Stimulated activated memory B cell treated with anti-CD40 and anti-IgM and Interleukin-4, amounts not matched to agents 10 μg/mL and 1 μg/mL and 100 μg/mL, for 72 hours (primary cell): ENCODE measurements at places on chromosomes 6 and 20.

DNA sequence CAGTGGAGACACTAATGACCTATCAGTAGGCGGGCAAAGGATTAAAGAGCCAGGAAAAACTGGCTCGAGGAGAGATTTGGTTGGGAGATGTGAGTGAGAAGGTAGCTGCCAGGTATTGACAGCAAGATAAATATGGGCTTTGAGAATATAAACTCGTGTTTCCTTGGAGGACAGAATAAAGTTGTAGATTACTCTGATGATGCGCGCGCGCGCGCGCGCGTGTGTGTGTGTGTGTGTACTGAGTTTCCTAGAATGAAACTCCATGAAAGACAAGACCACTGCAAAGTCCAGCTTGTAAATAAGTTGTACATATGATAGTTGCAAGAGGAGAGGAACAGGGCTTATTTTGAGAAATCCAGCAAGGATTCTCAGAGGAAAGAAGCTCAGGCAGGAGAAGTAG lies 13.3 kb upstream of the TREM2 start:
- ATAC-seq = no peak

DNA sequence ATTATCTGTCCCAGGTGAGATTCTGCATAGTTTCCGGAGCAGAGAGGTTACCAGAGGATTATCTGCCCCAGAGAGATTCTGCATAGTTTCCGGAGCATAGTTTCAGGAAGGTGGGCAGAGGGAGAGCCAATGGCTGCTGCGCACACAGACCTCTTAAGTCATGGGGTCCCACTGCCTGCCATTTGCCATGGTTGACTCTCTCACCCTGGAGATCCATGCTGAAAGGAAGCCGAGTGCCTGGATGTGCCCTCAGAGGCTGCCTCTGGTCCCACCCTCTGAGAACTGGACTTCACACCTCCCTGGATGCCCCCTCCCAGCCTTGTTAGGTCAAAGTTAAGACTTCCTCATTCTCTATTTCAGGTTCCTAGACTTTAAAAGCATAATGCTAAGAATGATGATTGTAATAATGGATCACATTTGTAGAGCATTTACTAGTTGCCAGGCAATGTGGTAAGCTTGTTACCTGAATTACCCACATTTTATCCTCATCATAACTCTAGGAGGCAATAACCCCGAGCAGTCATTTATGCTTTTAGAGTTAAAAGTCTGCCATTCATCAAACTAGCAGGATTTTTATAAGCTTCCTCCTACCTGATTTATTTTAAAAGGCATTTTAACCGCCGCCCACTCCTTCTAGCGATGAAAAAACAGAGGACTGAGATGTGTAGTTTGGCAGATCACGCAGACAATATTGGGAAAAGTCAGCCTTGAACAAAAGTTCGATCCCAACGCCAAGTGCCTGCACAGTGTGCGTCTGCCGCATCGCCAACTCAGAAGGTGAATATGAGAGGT lies 11.9 kb downstream of the SERPINB9 start:
- ATAC-seq = no peak

GRCh38 chr6:138601128-138601527 lies 101.8 kb upstream of the NHSL1 start:
- no peak for ATAC-seq

DNA sequence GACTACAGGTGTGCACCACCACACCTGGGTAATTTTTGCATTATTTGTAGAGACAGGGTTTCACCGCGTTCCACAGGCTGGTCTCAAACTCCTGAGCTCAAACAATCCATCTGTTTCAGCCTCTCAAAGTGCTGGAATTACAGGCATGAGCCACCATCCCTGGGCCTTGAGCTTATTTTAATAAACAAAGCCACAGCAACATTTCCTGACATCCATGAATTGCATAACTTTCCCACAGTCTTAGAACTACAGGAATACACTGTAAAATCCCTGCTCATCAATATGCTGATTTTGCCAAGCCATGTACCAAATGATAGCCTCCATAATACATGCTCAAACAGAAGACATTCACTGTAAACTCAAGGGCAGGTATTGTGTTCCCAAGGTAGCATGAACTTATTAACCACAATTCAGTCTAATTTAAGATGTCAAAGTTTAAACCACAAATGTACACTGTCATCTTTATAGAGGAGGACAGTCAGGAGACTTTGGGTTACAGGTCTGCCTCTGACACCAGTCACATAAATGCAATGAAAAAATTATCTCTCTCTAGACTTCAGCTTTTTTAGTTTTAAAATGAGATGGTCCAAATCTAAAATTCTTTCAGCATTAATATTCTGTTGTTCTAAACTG lies 40.0 kb downstream of the NUDT3 start:
- ATAC-seq = no peak

GRCh38 chr20:44908987-44909871 lies 631 bp upstream of the PABPC1L start:
- no peak for ATAC-seq

DNA sequence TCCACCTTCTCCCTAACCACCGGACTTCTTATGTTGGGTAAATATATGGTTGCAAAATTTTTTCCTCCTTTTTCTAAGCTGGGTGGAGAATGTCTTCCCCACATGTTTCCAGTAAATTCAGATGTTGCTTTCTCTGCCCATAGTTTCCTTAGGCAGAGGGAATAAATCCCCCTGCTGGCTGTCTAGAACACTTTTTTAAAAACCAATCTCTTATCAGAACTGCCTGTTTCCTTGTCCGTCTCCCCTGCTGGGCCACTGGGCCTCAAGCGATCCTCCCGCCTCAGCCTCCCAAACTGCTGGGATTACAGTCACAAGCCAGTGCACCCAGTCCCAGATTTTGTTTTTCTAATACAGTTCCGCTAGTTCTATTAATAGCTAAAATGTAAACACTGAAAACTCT lies 9.9 kb upstream of the WFDC2 start:
- ATAC-seq = no peak

DNA sequence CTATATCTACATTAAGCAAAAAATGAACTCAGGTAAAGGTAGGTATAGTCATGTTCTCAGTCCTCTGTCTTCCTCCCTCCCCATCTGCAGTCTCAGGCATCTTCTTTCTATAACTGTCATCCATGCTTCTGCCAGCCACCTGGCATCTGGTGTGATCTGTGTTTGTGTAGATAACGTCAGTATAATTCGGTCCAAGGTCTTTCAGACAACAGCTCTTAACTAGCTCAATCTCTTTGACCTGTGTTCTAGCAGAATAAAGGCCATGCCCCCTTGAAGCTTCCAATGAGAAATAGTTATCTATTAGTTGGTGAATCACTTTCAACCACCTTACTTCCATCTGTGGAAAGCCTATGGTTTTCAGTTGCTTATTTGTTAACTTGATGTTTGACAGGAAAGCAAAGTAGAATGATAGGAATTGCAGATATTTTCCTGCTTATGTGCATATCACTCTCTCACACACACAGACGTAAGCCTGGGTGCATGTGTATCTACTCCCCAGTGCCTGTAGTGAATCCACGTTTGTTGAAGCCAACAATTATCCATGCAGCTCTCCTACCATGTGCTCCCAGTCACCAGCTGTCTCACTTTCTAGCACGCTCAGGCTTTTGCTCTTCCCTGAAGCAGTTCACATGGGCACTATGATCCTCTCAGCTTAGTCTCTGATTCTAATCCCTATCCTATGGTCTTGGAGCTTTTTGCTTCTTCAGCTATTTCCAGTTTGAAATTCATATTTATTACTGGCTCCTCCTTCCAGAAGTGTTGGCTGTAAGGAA lies 433.7 kb upstream of the MANEA start:
- ATAC-seq = no peak

- no peak for ATAC-seq
Measured at GRCh38 chr6:68639826-68640490, 4.9 kb downstream of the ADGRB3 start.

- no peak for ATAC-seq
Measured at GRCh38 chr6:125954735-125955339, 1.7 kb upstream of the HINT3 start.

- ATAC-seq = no peak
Measured at GRCh38 chr6:28607990-28608389, 82.3 kb downstream of the GPX5 start.

DNA sequence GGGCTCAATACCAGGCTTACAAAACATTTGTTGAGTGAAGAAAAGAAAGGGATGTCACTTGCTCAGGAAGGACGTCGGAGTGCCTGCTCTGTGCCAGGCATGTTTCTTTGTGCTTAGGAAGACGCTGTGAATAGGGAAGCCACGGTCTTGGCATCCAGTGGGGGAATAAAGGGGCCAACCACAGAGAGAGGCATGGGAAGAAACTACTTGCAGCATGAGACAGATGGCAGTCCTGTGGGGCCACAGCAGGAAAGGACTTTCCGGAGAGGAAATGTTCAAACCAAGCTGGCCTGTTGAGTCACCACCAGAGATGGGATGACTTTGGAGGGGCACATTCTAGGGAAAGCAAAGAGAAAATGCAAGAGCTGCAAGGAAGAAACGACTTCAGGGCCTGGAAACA lies 173.2 kb downstream of the CDH26 start:
- no peak for ATAC-seq

GRCh38 chr6:79421707-79422484 lies 115.3 kb downstream of the LCA5 start:
- no peak for ATAC-seq

- ATAC-seq = no peak
Measured at GRCh38 chr6:28988536-28989311, 16.4 kb downstream of the ZNF311 start.

- ATAC-seq = no peak
Measured at GRCh38 chr6:190596-191395, 101.5 kb upstream of the DUSP22 start.

GRCh38 chr20:58705208-58705926 lies 12.8 kb downstream of the NPEPL1 start:
- ATAC-seq = no peak

- ATAC-seq = no peak
Measured at GRCh38 chr20:19269737-19270340, 57.4 kb downstream of the SLC24A3 start.

- no peak for ATAC-seq
Measured at GRCh38 chr6:14925699-14926026, 320.2 kb upstream of the JARID2 start.

GRCh38 chr6:127581576-127581975 lies 4.6 kb downstream of the C6orf58 start:
- ATAC-seq = no peak

DNA sequence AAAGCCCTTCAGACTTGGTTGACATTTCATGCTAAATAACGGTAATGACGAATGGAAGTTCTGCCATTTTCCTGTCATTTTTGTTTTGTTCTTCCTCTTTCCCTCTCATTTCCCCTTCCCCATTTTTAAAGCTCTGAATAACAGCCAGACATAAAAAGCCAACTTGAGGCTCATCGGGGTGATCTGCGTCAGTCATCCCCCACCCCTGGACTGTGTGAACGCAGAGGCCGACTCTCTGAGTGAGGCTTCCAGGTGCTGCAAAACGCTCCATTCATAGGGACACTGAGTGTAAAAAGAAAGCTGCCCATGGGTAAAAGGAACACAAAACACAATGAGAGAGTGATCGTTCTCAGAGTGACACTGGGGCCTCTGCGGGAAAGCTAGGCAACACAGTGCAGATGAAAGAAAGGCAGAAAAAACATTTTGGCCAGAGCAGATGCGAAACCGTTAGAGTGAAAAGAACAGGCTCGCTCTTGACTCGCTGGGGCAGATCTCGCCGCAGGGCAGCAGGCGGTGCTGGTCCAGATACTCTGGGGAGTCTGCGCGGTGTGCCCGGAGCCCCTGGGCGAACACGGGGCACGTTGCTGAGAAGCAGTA lies 684.8 kb downstream of the QKI start:
- ATAC-seq = no peak

- ATAC-seq = peak; percentile 67
Measured at GRCh38 chr6:170147832-170148708, 142.8 kb downstream of the DLL1 start.

DNA sequence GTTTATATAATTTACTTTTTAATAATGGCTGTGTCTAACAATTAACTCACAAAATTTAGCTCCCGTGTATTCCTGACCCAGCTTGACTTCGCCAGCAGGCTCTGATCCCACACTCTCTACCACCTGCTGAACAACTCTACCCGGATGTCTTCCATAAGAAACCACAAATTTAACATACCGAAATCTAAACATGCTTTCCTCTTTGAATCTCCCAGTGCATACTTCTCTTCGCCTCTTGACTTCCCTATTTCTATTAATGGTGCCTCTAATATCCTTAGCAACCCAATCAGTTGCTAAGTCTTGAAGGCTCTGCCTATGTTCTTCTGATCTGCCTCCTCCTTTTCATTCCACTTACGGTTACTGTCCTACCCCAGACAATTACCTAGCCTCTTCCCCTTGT lies 4.6 kb upstream of the MYB start:
- ATAC-seq = no peak

GRCh38 chr20:10412591-10413408 lies 21.2 kb downstream of the MKKS start:
- no peak for ATAC-seq

- no peak for ATAC-seq
Measured at GRCh38 chr6:151004383-151005024, 139.0 kb downstream of the MTHFD1L start.

DNA sequence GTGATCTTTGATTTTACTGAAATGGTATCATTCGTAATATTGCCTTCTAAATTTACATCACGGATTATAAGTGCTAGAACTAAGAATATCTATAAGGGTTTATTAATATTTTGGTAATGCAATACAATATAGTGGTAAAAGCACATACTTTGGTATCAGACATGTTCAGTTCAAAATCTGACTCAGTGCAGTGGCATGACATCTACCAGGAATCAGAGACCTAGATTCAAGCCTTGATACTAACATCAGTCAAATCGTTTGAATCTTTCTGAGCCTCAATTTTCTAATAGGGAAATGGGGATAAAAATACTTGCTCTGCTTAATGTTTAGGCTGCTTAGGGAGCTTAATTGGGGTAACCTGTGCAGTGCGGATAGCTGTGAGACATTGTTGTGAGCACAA lies 488.0 kb downstream of the BCKDHB start:
- ATAC-seq = no peak

DNA sequence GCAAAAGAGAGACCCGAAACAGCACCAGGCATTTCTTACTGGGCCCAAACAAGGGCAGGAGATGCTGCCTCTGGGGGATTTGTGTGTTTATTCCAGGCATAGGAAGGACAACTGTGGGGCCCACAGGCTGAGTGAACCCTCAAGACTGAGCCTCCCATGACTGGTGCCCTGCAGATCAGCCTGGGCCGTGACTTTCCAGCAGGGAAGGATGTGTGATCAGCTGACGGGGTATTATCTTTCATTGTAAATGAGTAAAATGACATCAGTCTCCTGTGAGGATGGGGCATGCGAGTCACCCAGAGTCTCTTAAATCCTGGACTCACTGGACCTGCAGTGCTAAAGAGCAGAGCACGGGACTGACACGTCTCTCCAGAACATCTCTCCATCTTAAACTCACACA lies 3.9 kb upstream of the TEAD3 start:
- ATAC-seq = no peak
